ENCODE measurements at places on chromosomes 2 and 18.

GRCh38 chr2:193584522-193584938 is 1389.8 kb upstream of the TMEFF2 start:
- H3K4me3 ChIP-seq: no peak overlapping the region
- no peak overlapping the region for H3K27ac ChIP-seq
- no peaks in the 10 kb centered on the region for H3K27me3 ChIP-seq
- no peaks in the 10 kb centered on the region for H3K4me1 ChIP-seq

DNA sequence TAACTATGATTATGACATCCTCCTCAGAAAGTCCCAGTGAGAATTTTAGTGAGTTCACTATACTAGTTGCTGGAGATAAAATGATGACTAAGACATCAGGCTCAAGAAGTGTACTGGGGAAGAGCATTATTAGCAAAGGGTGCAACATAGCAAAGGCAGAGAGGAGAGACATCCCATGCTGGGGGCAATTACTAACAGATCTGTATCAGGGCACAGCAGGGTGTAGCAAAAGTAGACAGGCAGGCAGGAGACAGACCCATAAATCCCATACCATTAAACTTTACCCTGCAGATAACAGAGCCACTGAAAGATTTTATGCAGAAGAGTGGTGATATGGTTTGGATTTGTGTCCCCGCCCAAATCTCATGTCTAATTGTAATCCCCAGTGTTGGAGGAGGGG is 161.7 kb downstream of the SP3 start:
- no peak for ATAC-seq
- no peaks in the 10 kb centered on the region for H3K4me1 ChIP-seq
- H3K27ac ChIP-seq: no peak overlapping the region
- H3K36me3 ChIP-seq: no peaks in the 10 kb centered on the region

- no peak overlapping the region for H3K27ac ChIP-seq
- peaks cover 22% of the 10 kb centered on the region for H3K36me3 ChIP-seq
- no peaks in the 10 kb centered on the region for H3K27me3 ChIP-seq
- peak; percentile 70 for ATAC-seq
- H3K4me3 ChIP-seq: no peak overlapping the region
- H3K4me1 ChIP-seq: peaks cover 9% of the 10 kb centered on the region
Measured at GRCh38 chr2:215949991-215950404, 63.4 kb downstream of the MREG start.

DNA sequence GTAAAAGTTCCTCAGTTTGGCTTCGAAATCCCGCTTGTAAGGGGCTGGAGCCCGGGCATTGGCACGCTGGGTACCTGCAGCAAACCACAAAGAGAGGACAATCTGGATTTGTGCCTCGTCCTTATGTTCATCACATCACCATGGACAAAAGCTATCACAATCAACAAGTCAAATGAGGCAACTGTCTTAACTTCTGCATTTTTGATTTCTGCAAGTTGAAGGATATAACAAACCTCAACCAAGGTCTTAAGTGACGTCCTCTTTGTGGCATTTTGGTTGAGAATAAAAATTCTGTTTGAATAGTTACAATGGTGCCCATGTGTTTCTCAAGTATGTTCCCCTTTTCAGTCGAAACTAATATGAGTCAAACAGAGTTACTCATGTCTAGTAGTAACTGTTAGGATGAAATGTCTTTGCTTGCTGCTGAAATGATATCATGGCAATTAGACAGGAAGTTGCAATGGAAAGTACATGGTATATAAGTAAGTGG is 70.8 kb upstream of the STK17B start:
- H3K27ac ChIP-seq: peak overlapping the region; percentile 98
- H3K27me3 ChIP-seq: no peaks in the 10 kb centered on the region
- peak; percentile 81 for ATAC-seq
- peaks cover 26% of the 10 kb centered on the region for H3K36me3 ChIP-seq
- peak overlapping the region; percentile 87 for H3K4me3 ChIP-seq

- no peaks in the 10 kb centered on the region for H3K27me3 ChIP-seq
- ATAC-seq: no peak
- H3K4me1 ChIP-seq: no peaks in the 10 kb centered on the region
- H3K4me3 ChIP-seq: no peak overlapping the region
Measured at GRCh38 chr2:166841679-166842078, 46.6 kb upstream of the XIRP2 start.

- H3K27me3 ChIP-seq: no peaks in the 10 kb centered on the region
- no peak overlapping the region for H3K4me3 ChIP-seq
- ATAC-seq: no peak
- peaks cover 79% of the 10 kb centered on the region for H3K36me3 ChIP-seq
- peaks cover 12% of the 10 kb centered on the region for H3K4me1 ChIP-seq
- peak overlapping the region; percentile 56 for H3K27ac ChIP-seq
Measured at GRCh38 chr2:223909001-223909741, 36.0 kb downstream of the WDFY1 start.

DNA sequence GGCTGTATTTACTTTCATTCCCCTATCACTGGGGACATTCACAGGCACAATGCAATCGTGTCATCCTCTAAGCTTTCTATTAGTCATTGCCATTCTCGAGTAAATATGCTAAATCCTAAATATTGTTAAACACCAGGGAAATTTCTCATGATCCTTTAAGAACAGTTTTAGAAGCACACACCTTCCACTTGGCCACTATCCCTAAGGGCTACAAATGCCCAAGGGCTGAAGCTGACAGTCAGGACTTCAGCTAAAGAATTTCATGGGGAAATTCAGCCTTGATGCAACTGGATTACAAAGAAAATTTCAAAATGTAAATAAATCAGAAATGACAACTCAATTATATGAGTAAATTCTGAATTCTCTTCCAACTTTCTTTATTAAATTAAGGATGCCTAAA is 163.1 kb upstream of the PID1 start:
- no peak for ATAC-seq
- no peaks in the 10 kb centered on the region for H3K27me3 ChIP-seq
- no peak overlapping the region for H3K4me3 ChIP-seq
- no peak overlapping the region for H3K27ac ChIP-seq
- H3K4me1 ChIP-seq: no peaks in the 10 kb centered on the region

GRCh38 chr18:59814891-59815290 is 84.9 kb upstream of the PMAIP1 start:
- no peaks in the 10 kb centered on the region for H3K4me1 ChIP-seq
- no peaks in the 10 kb centered on the region for H3K36me3 ChIP-seq
- H3K27ac ChIP-seq: no peak overlapping the region

- H3K27me3 ChIP-seq: no peaks in the 10 kb centered on the region
- H3K4me1 ChIP-seq: peaks cover 25% of the 10 kb centered on the region
- ATAC-seq: no peak
- H3K36me3 ChIP-seq: peaks cover 10% of the 10 kb centered on the region
Measured at GRCh38 chr2:73068147-73068546, 3.4 kb downstream of the SFXN5 start.

DNA sequence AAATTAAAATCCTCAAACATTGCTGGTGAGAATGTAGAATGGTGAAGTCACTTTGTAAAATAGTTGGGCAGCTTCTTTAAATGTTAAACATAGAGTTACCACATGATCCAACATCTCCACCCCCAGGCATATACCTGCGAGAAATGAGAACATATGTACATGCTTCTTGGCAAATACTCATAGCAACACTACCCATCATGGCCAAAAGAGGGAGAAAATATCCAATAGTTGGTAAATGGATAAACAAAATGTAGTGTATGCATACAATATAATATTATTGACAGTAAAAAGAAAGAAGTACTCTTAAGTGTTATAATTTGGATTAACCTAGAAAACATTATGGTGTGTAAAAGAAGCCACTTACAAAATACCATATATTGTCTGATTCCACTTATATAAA is 185.9 kb downstream of the CDH7 start:
- no peak overlapping the region for H3K27ac ChIP-seq
- no peak overlapping the region for H3K4me3 ChIP-seq
- no peaks in the 10 kb centered on the region for H3K36me3 ChIP-seq
- no peaks in the 10 kb centered on the region for H3K4me1 ChIP-seq

DNA sequence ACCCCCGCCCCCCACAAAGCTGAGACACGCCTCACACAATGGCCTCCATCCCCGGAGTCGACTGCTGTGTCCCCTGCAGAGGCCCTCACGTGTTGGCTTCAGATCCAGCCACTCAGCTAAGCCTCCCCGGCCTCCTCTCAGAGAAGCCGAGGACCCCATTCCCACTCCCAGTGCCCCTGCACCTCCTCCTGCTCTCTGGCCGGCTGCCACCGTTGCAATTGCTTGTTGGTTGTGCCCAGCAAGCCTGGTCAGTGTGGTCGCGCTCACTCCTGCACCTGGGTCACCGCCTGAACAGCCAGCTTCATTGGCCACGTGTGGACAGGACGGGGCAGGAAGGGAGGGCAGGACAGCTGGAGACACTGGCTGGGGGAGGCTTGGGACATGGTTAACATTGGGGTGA is 191.5 kb upstream of the SALL3 start:
- no peak for ATAC-seq
- H3K4me1 ChIP-seq: no peaks in the 10 kb centered on the region
- no peak overlapping the region for H3K4me3 ChIP-seq
- H3K27me3 ChIP-seq: no peaks in the 10 kb centered on the region
- H3K27ac ChIP-seq: no peak overlapping the region
- no peaks in the 10 kb centered on the region for H3K36me3 ChIP-seq

Measured in activated T-helper 17 cell treated with anti-CD3 and anti-CD28 coated beads, Interleukin-2, amount 50 U/mL, for 72 hours (primary cell).